Skeletal muscle cell (primary cell): ENCODE measurements at places on chromosomes 11 and 22.
A peak's percentile ranks its signal among the peaks of the same experiment; 100 is the strongest.

DNA sequence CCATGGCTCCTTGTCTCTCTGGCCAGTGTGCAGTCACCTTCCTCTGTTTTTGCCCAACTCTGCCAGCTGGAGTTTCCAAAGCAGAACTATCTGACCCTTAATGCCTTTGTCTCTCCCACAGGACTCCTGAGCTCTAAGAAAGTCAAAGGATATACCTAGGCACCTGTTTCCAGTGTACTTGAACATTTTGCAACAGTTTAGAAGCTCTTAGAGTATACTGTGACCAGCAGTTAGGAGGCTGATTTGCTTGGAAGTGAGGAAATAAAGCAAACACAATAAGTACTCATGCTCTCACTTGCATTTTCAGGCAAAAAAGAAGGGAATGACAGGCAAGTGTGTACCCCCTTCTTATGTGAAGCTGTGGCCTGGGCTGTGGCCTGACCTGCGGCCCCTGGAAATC is 204.3 kb upstream of the PLET1 start:
- DNase-seq: no peak

GRCh38 chr11:112159098-112160065 is 4.5 kb downstream of the IL18 start:
- DNase-seq: no peak

- no peak for DNase-seq
Measured at GRCh38 chr22:27719535-27720227, 81.9 kb downstream of the MN1 start.

DNA sequence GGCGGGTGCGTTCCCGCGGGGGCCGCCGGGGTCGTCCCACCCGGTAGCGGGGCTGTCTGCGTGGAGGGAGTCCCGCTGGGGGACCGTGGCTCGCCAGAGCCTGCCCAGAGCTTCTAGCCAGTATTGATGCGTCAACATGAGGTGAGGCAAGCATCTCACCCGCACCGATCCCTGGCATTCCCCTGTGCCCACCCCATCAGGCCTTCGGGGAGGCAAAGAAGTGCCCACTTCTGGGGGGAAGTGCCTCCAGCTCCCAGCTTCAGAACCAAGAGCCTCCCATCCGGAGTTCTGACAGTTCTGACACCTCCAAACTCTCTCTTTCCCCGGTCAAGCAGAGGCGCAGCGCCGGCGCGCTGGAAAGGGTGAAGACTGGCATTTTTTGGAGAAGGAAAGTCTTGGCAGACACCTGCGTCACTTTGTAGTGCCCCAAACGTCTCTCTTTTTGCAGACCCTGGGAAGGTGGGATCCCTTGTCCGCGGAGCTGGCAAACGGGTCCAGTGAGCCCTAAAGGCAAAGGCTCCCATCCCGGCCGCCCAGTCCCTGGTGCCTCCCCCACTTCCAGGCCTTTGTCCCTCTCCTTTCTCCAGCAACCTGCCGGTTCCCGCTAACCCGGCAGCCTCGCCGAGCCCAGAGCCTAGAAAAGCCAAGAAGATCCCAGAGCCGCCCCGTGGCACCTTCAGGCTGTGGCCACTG is 3.2 kb upstream of the PAX6 start:
- no peak for DNase-seq

DNA sequence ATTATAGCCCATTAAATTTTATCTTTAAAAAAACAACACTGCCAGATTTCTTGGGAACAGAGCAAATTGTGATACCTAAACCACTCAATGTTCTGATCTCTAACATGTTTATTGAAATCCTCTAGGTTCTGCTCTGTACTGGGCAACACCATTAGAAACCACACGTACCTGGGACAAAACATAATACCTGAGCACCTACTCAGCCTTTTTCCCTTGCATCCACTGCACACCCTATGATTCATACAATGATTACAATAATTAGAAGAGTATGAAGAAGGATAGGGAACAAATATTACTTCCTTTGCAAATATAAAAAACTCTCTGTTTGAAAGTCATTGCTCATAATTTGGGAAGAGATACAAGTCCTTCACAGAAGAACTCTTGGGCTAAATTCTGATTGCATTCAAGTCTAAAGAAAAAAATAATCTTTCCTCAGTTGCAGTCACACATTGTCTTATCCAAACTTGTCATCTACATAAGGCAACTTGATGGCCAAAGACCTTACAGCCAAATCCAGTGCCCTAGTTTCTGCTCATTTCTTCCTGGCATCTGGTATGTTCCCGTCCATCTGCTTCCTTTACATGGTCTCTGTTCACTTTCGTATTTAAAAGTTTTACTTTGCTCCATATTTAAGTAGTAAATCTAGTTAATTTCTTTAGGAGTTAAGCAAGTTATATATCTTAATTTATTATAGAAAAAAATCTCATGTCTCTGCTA is 407.4 kb downstream of the LRRC4C start:
- DNase-seq: no peak

DNA sequence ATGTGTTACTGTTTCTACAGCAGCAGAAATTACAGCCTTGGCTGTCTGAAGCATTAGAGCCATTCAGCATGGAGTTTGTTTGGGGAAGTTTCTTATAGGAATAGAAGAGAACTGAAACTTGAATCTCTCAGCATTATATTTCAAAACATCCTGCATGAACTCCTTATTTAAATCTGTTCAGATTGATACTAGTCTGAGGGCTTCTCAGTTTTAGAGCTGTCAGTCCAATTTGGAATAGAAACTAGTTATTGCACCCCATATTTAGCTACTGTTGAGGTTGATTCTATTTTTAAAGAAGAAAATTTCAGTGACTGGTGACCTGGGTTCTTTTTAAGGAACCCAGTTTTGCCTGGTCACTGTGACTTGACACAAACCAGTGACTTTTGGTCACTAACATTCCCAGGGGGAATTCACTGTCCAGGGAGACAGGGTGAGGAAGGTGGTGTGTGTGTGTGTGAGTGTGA is 126.0 kb upstream of the TTC12 start:
- no peak for DNase-seq

DNA sequence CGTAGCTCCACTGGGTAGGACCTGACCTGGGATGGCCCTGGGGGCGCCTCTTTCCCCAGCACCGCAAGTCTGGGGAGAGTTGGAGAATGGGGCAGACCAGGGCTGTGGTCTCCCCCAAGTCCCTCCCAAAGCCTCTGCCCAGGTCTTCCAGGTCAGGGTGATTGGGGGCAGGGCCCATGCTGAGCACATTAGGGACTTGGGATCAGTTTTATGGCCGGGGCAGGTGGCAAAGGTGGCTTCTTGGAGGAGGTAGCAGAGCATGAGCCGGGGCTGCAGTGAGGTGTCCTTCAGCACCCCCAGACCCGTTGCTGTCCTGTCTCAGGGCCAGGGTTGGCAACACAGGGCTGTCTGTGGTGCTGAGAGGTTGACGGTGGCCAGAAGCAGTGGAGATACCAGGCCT is 6.0 kb downstream of the RELT start:
- DNase-seq: no peak

DNA sequence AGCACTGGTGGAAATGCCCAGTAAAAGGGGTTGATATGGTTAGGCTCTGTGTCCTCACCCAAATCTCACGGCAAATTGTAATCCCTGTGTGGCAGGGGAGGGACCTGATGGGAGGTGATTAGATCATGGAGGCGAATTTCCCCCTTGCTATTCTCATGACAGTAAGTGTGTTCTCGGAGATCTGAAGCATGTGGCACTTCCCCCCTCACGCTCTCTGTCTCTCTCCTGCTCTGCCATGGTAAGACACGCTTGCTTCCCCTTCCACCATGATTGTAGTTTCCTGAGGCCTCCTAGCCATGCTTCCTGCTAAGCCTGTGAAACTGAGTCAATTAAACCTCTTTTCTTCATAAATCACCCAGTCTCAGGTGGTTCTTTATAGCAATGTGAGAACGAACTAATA is 37.4 kb downstream of the PACSIN2 start:
- DNase-seq: no peak

GRCh38 chr11:35500744-35501143 is 24.7 kb downstream of the PAMR1 start:
- DNase-seq: no peak

- no peak for DNase-seq
Measured at GRCh38 chr11:44454666-44455065, 110.8 kb upstream of the CD82 start.

GRCh38 chr11:9726321-9727022 is 62.6 kb downstream of the SWAP70 start:
- peak; percentile 36 for DNase-seq

GRCh38 chr11:65648997-65649493 is 11.1 kb downstream of the SIPA1 start:
- DNase-seq: no peak

DNA sequence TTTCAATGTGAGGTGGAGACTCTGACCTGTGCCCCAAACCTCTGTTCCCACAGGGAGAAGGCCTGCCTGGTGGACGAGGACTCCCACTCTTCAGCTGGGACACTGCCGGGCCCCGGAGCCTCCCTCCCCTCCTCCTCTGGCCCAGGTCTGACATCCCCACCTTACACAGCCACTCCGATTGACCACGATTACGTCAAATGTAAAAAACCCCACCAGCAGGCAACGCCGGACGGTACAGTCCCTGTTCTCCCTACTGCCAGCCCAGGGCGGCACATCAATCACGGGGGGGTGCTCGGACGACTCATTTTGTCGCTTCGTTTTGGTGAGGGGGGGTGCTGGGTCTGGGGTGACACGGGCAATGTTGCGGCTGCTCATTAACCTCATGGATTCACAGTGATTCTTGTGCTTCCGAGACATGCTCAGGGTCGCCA is 83.3 kb upstream of the SUSD2 start:
- DNase-seq: no peak

- DNase-seq: no peak
Measured at GRCh38 chr22:47423861-47424820, 661.7 kb downstream of the TBC1D22A start.

- no peak for DNase-seq
Measured at GRCh38 chr11:1138097-1138496, 19.7 kb upstream of the MUC5AC start.

DNA sequence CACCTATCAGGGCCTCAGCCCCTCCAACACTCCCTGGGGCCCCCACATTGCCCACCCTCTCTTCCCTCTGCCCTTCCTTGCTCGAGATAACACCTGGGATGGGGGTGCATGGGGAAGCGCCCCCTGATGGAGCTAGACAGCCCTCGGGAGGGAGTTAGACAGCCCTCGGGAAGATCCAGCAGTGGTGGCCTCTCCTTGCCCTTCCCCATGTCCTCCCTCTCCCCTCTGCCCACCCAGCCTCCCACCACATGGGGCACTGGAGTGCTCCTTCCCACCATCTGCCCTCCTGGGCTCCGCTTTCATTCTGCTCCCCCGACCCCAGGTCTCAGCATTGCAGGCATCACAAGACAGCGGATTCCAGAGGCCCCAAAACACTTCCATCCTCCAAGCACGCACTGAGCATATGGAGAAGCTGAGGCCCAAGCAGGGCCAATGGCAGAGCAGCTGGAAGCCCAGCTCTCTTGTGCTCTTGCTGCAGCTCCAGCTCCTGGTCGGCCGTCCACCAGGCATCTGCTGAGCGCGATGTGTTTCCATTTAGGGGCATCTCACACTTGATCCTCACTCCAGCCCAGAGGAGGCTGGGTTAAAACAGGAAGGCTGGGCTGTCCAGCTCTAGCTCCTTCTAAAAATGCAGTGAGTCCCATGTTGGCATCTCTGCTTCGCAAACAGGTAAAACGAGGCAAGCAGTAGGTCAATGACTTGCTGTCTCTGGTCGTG is 65.6 kb downstream of the IGLL1 start:
- no peak for DNase-seq

GRCh38 chr22:42937164-42937843 is 77.6 kb downstream of the PACSIN2 start:
- peak; percentile 55 for DNase-seq

GRCh38 chr11:113736323-113736722 is 30.2 kb upstream of the TMPRSS5 start:
- no peak for DNase-seq

DNA sequence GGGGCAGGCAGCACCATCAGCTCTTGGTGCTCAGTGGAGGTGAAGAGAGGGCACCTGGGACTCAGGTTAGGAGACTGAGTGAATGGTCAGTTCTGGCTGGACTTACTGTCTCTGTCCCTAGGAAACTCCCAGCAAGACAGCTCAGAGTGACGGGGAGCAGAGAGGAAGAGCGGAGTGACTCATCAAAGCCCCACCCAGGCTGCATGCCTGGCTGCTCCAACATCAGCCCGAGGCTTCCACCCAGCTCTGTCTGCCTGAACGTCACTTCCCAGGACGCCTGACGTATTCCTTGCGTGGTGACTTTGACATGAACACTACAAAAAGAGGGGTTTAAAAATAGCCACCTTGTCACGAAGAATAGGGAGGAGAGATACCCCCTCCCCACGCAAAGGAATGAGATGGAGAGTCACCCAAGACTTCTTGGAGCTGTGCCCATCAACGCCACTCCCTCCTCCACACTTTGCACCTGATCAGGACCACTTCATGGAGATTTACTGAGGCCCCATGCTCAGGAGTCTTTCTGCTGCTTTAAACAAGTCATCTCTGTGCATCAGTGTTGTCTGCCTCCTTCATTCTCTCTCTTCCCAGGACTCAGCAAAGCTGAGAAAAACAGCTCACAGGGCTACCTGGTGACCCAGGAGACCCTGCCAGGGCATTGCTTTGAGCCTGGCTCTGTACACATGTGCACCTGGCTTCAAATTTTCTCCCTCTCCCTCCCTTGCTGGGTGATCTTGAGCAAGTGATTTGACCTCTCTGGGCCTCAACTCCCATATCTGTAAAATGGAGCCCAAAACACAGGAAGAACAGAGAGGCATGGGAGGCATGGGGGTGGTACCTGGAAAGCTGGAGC is 83.1 kb downstream of the MN1 start:
- peak; percentile 82 for DNase-seq

DNA sequence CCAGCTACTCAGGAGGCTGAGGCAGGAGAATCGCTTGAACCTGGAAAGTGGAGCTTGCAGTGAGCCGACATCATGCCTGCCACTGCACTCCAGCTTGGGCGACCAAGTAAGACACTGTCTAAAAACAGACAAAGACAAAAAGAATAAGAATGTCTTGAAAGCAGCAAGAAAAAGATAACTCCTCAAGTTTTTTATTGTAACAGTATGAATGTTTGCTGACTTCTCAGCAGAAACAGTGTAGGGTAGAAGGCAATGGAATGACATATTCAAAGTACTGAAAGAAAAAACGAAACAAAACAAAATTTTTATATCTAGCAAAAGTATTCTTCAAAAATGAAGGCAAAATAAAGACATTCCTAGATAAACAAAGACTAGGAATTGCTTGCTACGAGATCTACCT is 76.9 kb downstream of the PACS1 start:
- no peak for DNase-seq

DNA sequence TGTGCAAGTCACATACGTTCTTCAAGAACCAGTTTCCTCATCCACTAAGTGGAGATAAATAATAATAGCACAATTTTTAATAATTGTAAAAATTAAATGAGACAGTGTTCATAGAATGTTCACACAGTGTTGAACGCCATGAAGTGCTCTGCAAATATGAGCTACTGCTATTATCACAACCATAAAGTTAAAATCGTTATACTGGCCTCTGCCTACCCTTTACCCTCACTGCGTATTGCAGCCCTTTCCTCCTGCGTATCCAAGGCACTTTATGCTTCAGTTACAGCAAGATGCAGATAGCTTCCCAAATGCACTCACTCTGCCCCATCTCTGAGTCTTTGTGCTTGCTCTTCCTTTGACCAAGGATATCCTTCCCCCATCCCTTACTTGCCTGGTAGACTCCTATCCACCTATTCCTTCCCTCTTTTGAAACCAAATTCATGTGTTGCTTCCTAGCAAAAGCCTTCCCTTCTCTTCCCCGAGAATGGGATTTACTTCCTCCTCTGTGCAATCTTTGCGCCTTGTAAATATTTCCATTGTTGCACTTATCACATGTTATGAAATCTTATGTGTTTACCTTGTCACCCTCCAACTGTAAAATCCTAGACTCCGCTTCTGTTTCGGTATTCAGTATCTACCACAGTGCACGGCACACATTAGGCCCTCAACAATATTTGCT is 196.9 kb downstream of the ADAMTS15 start:
- no peak for DNase-seq

- DNase-seq: peak; percentile 95
Measured at GRCh38 chr22:40499209-40499623, 128.8 kb downstream of the SGSM3 start.
